B cell (primary cell): ENCODE measurements at places on chromosomes 5 and 9. TPM values are rescaled to one million over a fixed set of nuclear protein-coding genes. Genes with fewer than 3 reads are reported as not detected.
A peak's percentile ranks its signal among the peaks of the same experiment; 100 is the strongest.

The DDX4 gene
- not detected in 2 replicates for total RNA-seq

The IFNE gene
- total RNA-seq: not detected in 2 replicates

The CCL27 gene
- not detected in 2 replicates for total RNA-seq

The MYORG gene
- 0.37 and 0.49 TPM in 2 replicates for total RNA-seq

GRCh38 chr5:96037128-96037527 lies 75.5 kb upstream of the ELL2 start:
- H3K27ac ChIP-seq: no peak overlapping the region
- no peak for DNase-seq
- no peaks in the 10 kb centered on the region for H3K36me3 ChIP-seq
- no peaks in the 10 kb centered on the region for H3K27me3 ChIP-seq
- H3K4me1 ChIP-seq: no peaks in the 10 kb centered on the region

- H3K4me3 ChIP-seq: no peak overlapping the region
- peak; percentile 92 for DNase-seq
- peaks cover 32% of the 10 kb centered on the region for H3K36me3 ChIP-seq
- H3K4me1 ChIP-seq: peaks cover 44% of the 10 kb centered on the region
- H3K27me3 ChIP-seq: no peaks in the 10 kb centered on the region
These were observed 8.4 kb downstream of the RALGDS start for GRCh38 chr9:133112663-133113026.

DNA sequence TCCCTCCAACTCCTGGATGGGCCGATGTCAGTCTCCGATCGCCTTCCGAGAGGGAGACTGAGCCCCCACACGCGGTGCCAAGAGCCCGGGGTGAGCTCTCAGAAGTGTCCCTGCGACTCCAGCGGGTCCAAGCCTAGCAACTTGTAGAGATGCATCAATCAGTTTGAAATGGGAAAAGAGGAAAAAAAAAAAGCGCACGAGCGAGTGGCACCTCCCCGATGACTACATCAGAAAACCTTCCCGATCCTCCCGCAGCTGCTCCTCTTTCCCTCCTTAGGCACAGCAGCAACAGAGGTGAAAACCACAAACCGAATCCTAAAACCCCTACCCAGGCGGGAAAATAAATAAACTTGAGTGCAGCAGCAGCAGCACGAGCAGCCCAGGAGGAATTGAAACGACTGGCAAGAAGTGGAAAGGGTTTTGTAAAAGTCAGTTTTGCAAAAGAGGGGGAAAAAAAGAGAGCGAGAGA lies 1.0 kb upstream of the EFNA5 start:
- peaks cover 25% of the 10 kb centered on the region for H3K27me3 ChIP-seq
- peak overlapping the region; percentile 40 for H3K4me3 ChIP-seq
- H3K27ac ChIP-seq: no peak overlapping the region
- no peaks in the 10 kb centered on the region for H3K36me3 ChIP-seq

- H3K36me3 ChIP-seq: peaks cover 71% of the 10 kb centered on the region
- H3K27me3 ChIP-seq: no peaks in the 10 kb centered on the region
- no peak overlapping the region for H3K4me3 ChIP-seq
- DNase-seq: peak; percentile 61
- peak overlapping the region; percentile 81 for H3K27ac ChIP-seq
These were observed 136.5 kb downstream of the MEF2C start for GRCh38 chr5:88746438-88746882.

- no peak for DNase-seq
- no peaks in the 10 kb centered on the region for H3K27me3 ChIP-seq
- no peak overlapping the region for H3K4me3 ChIP-seq
- H3K36me3 ChIP-seq: no peaks in the 10 kb centered on the region
- no peak overlapping the region for H3K27ac ChIP-seq
These were observed 338.1 kb upstream of the ADAMTS16 start for GRCh38 chr5:4802044-4802443.

DNA sequence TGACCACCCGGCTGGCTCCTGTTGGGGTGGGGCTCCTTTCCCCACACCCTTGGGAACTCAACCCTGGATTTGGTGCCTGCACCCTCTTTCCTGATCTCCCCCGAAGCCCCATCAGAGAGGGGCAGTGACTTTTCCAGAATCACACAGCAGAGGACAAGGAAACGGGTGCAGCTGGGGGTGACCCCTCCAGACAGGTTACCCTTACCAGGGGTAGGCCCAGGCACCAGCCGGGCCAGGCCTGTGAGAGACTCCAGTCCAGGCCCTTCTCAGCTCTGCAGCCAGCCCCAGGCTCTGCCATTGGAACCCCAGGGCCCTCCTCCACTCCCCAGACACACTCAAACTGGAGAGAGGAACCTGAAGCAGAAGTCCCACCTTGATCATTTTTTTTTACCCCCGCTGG lies 19.0 kb upstream of the PHYHD1 start:
- H3K27me3 ChIP-seq: no peaks in the 10 kb centered on the region
- H3K36me3 ChIP-seq: peaks cover 7% of the 10 kb centered on the region
- peak overlapping the region; percentile 25 for H3K4me3 ChIP-seq
- peak overlapping the region; percentile 93 for H3K27ac ChIP-seq
- H3K4me1 ChIP-seq: peaks cover 40% of the 10 kb centered on the region

- H3K4me1 ChIP-seq: no peaks in the 10 kb centered on the region
- no peak for DNase-seq
- H3K27ac ChIP-seq: no peak overlapping the region
These were observed 85.5 kb downstream of the ADGRV1 start for GRCh38 chr5:90644132-90644531.

DNA sequence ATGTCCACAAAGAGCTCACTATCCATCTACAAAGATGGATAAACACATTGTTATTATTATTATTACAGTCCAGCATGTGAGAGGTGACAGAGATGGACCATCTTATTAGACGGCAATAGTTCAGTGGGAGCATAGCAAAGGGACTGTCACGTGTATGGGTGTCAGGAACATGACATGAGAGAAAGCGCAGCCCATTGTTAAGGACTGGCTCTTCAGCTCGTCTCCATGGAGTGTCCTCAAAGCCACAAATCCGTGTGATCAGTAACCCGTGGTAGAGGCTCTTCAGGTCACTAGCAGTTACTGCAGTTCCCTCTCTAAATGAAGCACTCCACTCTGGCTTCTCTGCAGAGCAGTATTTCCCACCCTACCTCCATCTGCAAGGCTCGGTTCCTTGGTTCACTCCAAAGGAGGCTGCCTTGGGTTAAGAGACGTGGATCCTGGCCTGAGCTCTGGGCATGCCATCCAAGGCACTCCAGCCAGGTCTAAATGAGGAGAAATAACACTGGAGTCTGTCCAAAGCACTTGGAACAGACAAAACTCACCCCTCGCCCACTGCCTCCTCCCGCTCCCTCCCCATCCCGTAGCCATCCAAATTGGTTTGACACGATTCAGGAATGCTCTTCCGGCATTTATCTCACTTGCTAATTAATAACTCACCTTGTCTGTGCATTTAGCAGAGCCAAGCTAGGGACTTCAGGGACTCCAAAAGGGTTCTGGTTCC lies 122.3 kb upstream of the WWC1 start:
- H3K27me3 ChIP-seq: no peaks in the 10 kb centered on the region
- no peaks in the 10 kb centered on the region for H3K36me3 ChIP-seq
- no peaks in the 10 kb centered on the region for H3K4me1 ChIP-seq
- H3K27ac ChIP-seq: no peak overlapping the region
- no peak for DNase-seq

GRCh38 chr9:132858751-132859150 lies 19.3 kb downstream of the AK8 start:
- H3K27me3 ChIP-seq: no peaks in the 10 kb centered on the region
- no peak overlapping the region for H3K27ac ChIP-seq
- H3K4me1 ChIP-seq: peaks cover 19% of the 10 kb centered on the region
- no peak overlapping the region for H3K4me3 ChIP-seq
- DNase-seq: no peak
- no peaks in the 10 kb centered on the region for H3K36me3 ChIP-seq
